ENCODE measurements at places on chromosomes 4 and X. TPM values are rescaled to one million over a fixed set of nuclear protein-coding genes. Genes with fewer than 3 reads are reported as not detected.

Gene RPL36A
- total RNA-seq, result 518 TPM

Gene SLC49A3
- total RNA-seq, result 2.5 TPM

Gene SLC10A6
- total RNA-seq, result not detected

Gene NAP1L3
- 7.7 TPM for total RNA-seq

Gene GC
- total RNA-seq, result not detected

Gene HELT
- total RNA-seq, result not detected

Gene ODAPH
- not detected for total RNA-seq

Gene CLIC2
- total RNA-seq, result 21.5 TPM

Gene PABPC1L2B
- total RNA-seq, result not detected

Gene XAGE1A
- not detected for total RNA-seq

Gene ARMCX1
- 58.2 TPM for total RNA-seq

Gene GDPD2
- not detected for total RNA-seq

Gene RPA4
- 1.1 TPM for total RNA-seq

Gene TKTL2
- not detected for total RNA-seq

Gene GLUD2
- 0.83 TPM for total RNA-seq

Gene ZCCHC18
- total RNA-seq, result 5.4 TPM

Gene TIMM8A
- total RNA-seq, result 10.2 TPM

Gene NKX3-2
- 0.18 TPM for total RNA-seq

Gene LANCL3
- 0.10 TPM for total RNA-seq

Gene PAK3
- 8.5 TPM for total RNA-seq

Gene TMEM35A
- total RNA-seq, result 3.1 TPM

Gene WDR17
- total RNA-seq, result 1.6 TPM

Gene AKAP14
- 10.1 TPM for total RNA-seq

Gene EBP
- 27.1 TPM for total RNA-seq

Gene MAGEA4
- not detected for total RNA-seq
